ENCODE measurements at places on chromosomes 13 and 19.

GRCh38 chr13:19713186-19713965, 69.4 kb downstream of the PSPC1 start:
- DNase-seq = no peak

GRCh38 chr19:49423985-49424303, 703 bp upstream of the PTH2 start:
- no peak for DNase-seq

GRCh38 chr13:46578590-46578975, 25.6 kb downstream of the LRCH1 start:
- no peak for DNase-seq

GRCh38 chr19:4993683-4994082, 24.8 kb downstream of the KDM4B start:
- DNase-seq = no peak

- DNase-seq = no peak
Observed at GRCh38 chr13:84606616-84607015, 724.3 kb upstream of the SLITRK1 start.

GRCh38 chr19:30305346-30306060, 66.7 kb upstream of the ZNF536 start:
- DNase-seq = no peak

GRCh38 chr13:49756263-49756662, 36.2 kb downstream of the KPNA3 start:
- no peak for DNase-seq

DNA sequence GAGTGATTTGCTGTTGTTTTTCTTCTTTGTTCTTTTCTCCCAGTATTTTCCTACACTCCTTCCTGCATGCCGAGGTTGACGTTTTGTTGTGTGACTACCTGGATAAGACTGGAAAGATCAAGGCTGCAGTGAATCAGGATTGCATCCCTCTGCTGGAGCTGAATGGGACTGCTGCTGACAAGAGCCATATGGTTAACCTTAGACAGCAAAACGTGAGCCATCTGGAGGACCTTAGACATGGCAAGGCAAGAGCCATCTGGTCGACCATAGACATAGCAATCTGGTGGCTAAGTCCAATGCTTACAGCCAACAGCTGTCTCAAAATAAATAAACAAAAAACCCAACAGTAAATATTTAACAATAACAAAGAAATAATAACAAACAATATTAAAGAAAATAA, 42.6 kb upstream of the ZNF91 start:
- DNase-seq = no peak

DNA sequence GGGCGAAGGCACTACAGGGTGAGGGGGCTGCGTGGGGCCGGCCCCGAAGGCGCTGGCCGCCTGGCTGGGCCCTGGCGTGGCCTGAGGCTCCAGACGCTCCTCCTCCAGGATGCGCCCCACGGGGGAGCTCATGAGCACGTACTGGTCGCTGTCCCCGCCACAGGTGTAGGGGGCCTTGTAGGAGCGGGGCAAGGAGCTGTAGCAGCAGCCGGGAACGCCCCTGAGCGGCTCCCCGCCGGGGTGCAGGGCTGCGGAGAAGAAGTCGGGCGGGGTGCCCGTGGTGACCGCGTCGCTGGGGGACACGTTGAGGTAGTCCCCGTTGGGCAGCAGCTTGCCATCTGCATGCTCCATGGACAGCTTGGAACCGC, 3.0 kb downstream of the IRS2 start:
- DNase-seq = no peak

GRCh38 chr13:95921485-95921884, 131.7 kb downstream of the UGGT2 start:
- DNase-seq = no peak

GRCh38 chr13:21020581-21020980, 40.8 kb downstream of the LATS2 start:
- DNase-seq = no peak

DNA sequence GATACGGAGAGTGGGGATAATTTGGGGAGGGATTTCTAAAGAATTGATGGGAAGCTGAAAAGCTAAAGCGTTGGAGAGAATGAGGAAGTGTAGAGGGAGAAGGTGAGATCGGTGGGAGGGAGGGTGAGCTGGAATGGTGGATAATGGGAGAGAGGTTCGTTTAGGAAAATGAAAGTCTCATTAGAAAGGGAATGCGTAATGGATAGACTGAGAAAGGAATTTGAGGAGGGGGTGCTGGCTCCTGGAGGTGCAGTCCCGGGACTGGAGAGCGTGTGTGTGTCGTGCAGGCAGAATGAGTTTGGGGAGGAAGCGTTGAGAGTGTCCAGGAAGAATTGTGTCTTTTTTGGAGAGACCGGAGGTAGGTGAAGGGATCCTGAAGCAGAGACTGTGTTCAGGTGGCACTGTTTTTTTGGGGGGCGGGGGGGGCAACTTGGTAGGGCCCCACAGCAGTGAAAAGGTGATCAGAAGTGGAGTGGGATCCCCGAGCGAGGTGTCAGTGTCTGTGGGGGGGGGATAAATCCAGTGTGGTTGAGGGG, 1.4 kb downstream of the ACTN4 start:
- no peak for DNase-seq

- no peak for DNase-seq
Observed at GRCh38 chr13:106362707-106363106, 172.8 kb downstream of the EFNB2 start.

GRCh38 chr13:107395927-107396662, 819.2 kb downstream of the LIG4 start:
- no peak for DNase-seq

DNA sequence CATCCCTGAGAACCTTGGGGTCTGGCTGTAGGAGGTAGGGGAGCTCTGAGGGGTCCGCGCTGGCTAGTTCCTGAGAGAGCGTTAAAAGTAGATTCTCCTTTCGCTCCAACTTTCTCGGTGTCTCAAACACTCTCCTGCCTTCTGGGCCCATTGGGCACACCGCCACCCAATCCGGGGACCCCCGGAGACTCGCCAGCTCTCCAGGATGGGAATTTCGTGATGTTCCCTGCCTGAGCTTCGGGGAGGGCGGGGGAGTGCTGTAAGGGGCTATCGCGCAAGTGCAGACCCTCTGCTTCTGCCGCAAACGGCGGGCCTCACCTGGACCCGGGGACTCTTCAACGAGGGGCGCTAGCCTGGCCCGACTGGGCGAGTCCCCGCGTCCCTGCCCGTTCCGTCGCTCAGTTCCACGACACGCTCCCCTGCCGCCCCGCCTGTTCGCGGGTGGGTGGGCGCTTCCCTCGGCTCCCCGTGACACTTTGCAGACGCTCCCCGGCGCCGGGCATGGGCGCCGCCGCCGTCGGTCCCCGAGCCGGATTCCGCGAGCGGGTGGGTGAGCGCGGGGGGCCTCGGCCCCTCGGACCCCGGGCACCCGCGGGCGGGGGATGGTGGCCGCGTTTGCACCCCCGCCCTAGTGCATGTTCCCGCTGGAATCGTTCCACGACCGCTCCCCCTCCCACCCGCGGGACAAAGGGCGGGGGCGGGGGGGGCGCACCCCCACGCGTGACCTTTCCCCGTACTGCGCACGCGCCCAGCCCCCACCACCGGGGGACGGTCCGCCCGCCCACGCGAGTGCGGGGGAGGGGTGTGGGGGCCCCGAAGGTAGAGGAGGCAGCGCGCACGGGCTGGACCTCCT, at the start of gene CCDC106:
Gene CCDC106 (plus strand): TSS at position 481 of the 853 bp plus-strand sequence. CDS start 835 bp downstream, outside the sequence.
- DNase-seq = no peak

DNA sequence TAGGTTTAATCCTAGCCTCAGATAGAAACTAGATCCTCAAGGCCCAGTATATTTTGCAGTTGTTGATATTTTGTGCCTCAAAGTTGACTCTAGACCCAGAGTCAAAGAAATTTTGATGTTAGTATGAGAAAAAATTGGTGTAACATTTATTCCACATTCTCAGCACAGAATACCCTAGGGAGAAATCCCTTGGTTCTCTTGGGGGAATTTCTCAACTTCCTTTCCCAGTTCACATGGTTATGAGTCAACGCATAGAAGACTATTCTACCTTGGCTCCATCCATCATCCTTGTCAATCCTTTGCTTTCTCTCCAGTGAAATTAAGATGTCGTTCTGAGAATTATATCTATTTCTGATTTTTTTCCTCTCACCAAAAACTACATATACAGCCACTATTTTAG, 145.3 kb downstream of the POSTN start:
- DNase-seq = no peak

- DNase-seq = no peak
Observed at GRCh38 chr13:53340505-53341143, 312.0 kb downstream of the OLFM4 start.

DNA sequence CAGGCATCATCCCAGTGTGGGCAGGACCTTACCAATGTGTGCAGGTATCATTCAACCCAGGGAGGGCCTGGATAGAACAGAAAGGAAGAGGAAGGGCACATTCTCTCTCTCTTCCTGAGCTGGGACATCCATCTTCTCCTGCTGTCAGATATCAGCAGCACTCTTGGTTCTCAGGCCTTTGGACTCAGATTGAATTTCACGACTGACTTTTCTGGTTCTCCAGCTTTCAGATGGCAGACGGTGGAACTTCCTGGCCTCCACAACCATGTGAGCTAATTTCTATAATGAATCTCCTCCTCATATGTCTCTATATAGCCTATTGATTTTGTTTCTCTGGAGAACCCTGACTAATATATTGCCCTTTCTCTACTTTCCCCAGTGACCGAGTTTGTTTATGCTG, 77.3 kb downstream of the OLFM4 start:
- DNase-seq = no peak

DNA sequence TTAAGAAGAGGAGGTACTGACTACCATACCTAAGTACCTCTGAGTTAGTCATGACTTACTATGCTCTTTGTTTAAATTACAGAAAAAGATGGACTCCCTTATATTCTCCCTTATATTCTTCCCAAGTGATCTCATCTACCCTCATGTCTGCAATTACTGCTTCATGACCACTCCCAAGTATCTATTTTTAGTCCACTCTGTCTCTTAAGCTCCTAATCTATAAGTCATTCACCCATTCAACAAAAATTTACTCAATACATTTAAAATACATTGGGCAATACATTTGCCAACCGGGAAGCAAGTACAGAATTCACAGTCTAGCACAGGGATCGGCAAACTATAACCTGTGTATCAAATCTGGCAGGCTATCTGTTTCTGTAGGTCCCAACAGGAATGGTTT, 42.6 kb downstream of the KPNA3 start:
- no peak for DNase-seq

DNA sequence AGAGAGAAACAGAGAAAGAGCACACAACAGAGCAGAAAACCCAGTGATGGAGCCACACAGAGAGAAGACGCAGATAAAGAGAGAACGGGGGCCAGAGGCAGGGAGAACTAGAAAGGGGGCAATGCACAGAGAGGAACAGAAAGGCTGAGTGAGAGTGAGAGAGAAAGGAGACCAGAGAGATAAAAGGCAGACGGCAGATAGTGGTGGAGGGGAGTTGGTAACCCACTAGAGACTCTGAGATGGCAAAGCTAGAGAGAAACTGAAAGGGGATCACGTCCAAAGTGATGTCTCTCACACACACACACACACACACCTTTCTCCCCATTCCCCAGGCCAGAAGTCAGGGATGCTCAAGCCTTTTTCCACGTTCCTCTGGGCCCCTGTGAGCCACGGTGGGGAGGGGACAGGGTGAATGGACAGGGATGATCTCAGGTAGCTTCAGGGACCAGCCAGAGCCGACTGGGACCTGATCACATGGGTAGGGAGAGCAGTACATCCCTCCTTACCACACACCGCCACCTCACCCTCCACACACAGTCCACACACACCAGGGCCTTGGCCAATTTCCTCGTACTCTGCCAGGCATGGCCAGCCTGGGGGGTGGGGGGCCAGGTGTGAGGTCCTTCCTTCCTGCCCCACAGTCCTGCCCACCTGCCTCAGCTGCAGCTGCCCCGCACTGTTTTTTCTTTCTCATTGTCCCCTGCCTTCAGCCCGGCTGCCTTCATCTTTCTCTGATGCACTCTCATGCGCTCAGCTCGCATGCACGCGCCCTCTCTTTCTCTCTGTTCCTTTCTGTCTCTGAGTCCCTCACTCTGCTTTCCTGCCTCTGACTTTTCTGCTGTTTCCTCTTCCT, 22.5 kb upstream of the POU2F2 start:
- DNase-seq = no peak

GRCh38 chr13:81493144-81493543, 1152.2 kb upstream of the SPRY2 start:
- DNase-seq = no peak

- peak; percentile 75 for DNase-seq
Observed at GRCh38 chr19:30870876-30871275, 478.4 kb downstream of the TSHZ3 start.

DNA sequence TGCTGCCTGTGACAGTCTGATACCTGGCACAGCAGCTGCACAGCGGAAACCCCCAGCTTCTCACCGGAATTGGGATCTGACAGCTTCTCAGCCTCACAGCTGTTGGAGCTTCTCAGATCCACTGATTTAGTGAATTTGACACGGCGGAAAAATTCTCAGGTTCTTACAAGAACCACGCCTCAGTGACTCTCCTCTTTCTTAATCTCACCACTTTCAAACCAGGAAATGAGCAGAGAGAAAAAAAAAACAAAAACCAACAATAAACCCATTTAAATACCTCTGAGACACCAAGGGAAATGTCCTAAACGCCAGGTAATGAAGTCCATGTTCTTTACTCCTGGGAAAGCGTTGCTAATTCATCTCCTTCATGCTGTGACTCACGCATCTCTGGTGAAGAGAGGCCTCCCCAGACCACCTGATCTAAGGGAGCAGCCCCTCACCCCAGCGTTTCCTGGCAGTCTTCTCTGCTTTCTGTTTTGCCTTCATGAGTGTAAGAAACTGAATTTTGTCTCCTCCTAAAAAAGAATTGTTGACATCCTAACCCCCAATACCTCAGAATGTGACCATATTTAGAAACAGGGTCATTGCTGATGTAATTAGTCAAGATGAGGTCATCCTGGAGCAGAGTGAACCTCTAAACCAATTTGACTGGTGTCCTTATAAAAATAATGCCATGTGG, 15.9 kb upstream of the IZUMO2 start:
- no peak for DNase-seq

DNA sequence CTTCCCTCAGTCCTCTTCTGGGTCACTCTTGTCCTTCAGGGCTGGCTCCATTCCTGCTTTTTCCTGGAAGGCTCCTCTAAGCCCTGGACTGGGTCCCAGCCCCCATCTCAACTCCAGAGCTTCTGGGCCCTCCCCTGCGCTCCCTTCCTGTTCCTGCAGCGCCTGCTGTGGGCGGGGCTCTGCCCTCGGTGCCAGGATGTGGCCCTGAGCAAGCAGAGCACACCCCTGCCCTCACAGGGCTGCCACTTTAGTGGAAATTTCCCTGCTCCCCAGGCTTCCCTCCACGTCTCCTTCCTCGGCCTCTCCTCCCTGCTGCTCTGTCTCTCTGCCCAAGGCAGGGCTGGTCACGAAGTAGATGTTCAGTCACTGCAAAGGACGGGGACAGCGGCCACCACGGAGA, 28.8 kb downstream of the DPF1 start:
- DNase-seq = no peak

- no peak for DNase-seq
Observed at GRCh38 chr13:33721724-33722123, 96.2 kb upstream of the RFC3 start.

Data from lower leg skin (tissue), 4 donors.